ENCODE measurements at places on chromosomes 16 and 17. TPM values are rescaled to one million over a fixed set of nuclear protein-coding genes. Genes with fewer than 3 reads are reported as not detected.

The OTOP2 gene
- not detected for polyA plus RNA-seq

The SKAP1 gene
- not detected for polyA plus RNA-seq

The KCNG4 gene
- polyA plus RNA-seq, result not detected

The HOXB8 gene
- polyA plus RNA-seq, result 1.4 TPM

The CALB2 gene
- 0.58 TPM for polyA plus RNA-seq

The CHST4 gene
- polyA plus RNA-seq, result not detected

The ABCC12 gene
- polyA plus RNA-seq, result not detected

The STAC2 gene
- polyA plus RNA-seq, result 0.01 TPM

DNA sequence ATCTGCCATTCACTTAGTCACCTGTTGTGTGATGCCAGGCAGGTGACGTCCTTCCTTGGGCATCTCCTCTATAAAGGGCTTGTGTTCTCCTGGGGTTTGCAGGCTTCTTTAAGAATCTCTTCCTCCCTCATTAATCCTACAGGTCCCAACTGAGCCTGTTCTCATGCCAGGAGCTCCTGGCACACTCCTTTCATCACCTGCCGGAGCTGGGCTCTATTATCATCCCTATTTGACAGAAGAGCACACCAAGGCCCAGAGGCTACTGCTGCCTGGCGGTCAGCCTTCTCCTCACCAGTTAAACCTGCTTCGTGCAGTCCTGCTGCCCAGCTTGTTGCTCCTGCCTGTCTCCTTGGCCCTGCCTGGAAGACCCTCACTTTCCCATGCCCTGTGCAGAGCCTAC is 51.2 kb downstream of the RAI1 start:
- H3K4me1 ChIP-seq, result peaks cover 12% of the 10 kb centered on the region
- no peak overlapping the region for H3K27ac ChIP-seq
- H3K27me3 ChIP-seq, result no peaks in the 10 kb centered on the region
- no peak for DNase-seq
- no peak overlapping the region for H3K4me3 ChIP-seq

- no peaks in the 10 kb centered on the region for H3K36me3 ChIP-seq
- H3K27me3 ChIP-seq, result no peaks in the 10 kb centered on the region
- H3K4me1 ChIP-seq, result peaks cover 10% of the 10 kb centered on the region
- H3K4me3 ChIP-seq, result no peak overlapping the region
- no peak overlapping the region for H3K27ac ChIP-seq
- DNase-seq, result no peak
These were observed 5.9 kb downstream of the SLC5A11 start for GRCh38 chr16:24851700-24852099.

- H3K27me3 ChIP-seq, result peaks cover 3% of the 10 kb centered on the region
- no peak overlapping the region for H3K27ac ChIP-seq
- peaks cover 4% of the 10 kb centered on the region for H3K4me1 ChIP-seq
These were observed 3.1 kb upstream of the CCDC42 start for GRCh38 chr17:8747742-8748141.

DNA sequence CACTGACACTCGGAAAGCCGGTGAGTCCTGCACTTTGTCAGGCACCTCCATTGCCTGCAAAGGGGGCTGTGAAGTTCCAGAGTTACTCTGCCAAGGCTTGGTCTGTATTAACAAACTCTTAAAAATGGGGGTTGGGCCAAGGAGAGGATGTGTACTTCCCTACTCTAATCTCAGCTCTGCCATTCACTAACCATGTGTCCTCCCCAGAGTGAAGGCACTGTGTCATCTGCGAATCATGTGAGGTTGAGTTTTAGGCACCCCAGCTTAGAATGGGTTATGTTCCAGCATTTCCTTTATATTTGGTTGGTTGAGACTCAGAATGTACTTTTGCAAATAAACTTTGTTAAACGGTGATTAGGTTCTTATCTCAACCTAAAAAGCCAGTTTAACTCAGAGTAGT is 24.9 kb downstream of the ERCC4 start:
- no peak for DNase-seq
- H3K4me3 ChIP-seq, result no peak overlapping the region
- H3K36me3 ChIP-seq, result peaks cover 5% of the 10 kb centered on the region
- no peaks in the 10 kb centered on the region for H3K27me3 ChIP-seq
- no peak overlapping the region for H3K27ac ChIP-seq
- H3K4me1 ChIP-seq, result peaks cover 2% of the 10 kb centered on the region

GRCh38 chr16:47873434-47873833 is 282.4 kb downstream of the ABCC12 start:
- no peak overlapping the region for H3K27ac ChIP-seq
- DNase-seq, result no peak
- no peaks in the 10 kb centered on the region for H3K36me3 ChIP-seq
- no peaks in the 10 kb centered on the region for H3K4me1 ChIP-seq

DNA sequence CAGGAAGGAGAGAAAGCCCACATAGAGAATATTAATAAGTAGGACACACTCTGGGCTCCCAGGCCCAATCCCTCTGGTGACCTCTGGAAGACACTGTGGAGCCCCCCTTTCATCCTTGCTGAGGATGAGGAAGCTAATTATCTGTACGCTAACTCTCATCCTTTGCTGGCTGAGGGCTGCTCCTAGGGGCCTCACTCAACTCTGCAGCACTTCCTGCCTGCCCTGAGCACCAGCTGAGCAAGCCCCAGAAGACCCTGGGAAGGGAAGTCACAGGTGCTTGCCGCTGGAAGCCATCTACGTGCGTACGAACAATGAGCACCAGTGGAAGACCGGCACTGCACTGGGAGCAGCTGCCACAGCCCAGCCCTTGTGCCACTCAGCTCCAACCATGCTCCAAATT is 145.8 kb upstream of the CDH5 start:
- no peaks in the 10 kb centered on the region for H3K27me3 ChIP-seq
- no peak overlapping the region for H3K27ac ChIP-seq
- H3K4me1 ChIP-seq, result no peaks in the 10 kb centered on the region
- no peak overlapping the region for H3K4me3 ChIP-seq
- no peak for DNase-seq
- H3K36me3 ChIP-seq, result no peaks in the 10 kb centered on the region

DNA sequence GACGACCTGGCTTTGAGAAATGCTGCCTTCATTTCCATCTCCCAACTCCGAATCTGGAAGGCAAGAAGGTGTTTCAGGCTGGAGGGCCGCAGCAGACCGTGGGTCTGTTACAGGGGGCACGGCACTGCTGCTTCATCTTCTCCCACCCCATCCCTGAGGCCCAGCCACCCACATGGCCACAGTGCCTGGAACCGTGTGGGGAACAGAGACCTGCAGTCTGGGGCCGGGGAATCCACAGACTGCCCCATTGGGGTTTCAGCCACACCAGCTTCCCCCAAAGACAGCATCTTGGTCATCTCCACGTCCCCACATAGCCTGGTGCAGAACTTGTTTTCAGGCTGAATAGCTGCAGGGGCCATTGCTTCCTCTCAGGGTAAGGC is 74.2 kb downstream of the MRC2 start:
- no peak overlapping the region for H3K4me3 ChIP-seq
- DNase-seq, result no peak
- peaks cover 9% of the 10 kb centered on the region for H3K4me1 ChIP-seq
- no peaks in the 10 kb centered on the region for H3K27me3 ChIP-seq
- no peaks in the 10 kb centered on the region for H3K36me3 ChIP-seq
- no peak overlapping the region for H3K27ac ChIP-seq

DNA sequence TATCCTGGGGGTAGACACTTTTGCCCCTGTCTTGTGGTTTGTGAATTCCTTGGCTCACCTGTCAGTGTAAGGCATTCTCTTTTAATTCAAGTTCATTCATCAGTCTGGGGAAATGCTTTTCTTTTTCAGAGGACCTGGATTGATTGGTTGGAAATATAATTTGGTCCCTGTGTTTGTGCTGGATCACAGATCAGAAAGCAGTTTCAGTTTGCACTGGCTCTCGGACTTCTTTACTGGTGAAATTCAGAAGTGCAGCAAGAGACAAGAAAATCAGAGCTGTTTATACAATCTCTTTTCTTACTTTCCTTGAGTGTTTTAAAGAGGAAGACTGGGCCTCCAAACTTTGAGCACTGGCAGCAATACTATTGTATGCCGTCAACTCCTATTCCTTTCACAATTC is 161.8 kb upstream of the KCNJ16 start:
- peak overlapping the region; percentile 30 for H3K4me3 ChIP-seq
- peak; percentile 8 for DNase-seq
- H3K27me3 ChIP-seq, result no peaks in the 10 kb centered on the region
- peak overlapping the region; percentile 16 for H3K27ac ChIP-seq

- H3K27ac ChIP-seq, result no peak overlapping the region
- no peaks in the 10 kb centered on the region for H3K27me3 ChIP-seq
- peak; percentile 28 for DNase-seq
- peaks cover 2% of the 10 kb centered on the region for H3K4me1 ChIP-seq
- H3K4me3 ChIP-seq, result no peak overlapping the region
These were observed 7.6 kb downstream of the CAMKK1 start for GRCh38 chr17:3885271-3885670.

DNA sequence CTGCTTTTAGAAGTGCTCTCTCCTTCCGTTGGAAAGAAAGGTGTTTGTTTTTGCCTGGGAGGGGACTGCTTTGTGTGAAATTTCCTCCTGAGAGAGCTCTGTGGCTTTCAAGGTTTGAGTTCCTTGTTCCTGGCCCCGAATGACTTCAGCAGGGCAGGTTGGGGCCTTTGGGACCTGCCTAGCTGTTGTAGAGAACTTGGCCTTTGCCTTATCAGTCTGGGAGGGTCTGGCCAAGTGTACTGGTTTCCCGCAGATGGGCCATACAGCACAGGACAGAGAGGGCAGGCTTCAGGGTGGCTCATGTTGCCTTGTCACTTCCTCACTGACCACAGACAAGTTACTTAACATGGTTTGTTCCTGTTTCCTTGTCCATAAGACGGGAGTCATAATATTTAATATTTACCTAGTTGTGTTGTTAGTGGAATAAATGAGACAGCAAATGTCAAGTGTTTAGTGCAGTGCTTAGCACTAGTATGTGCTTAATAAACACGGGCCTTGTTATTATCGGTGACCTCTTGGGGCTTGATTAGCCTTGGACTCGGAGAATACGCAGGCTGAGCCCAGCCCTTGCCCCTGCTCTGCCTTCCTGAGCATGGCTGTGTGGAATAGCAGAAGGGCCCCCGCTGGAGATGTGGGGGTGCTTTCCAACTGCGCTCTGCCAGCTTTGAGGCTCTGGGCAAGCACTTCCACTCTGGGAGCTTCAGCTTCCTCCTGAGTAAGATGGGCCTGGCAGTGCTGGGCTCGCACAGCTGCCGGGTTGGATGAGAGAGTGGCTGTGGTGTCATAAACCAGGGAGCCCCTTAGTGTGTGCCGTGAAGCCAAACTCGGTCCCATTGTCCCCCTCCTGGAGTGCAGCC is 6.6 kb downstream of the PRSS8 start:
- H3K27ac ChIP-seq, result no peak overlapping the region
- DNase-seq, result no peak
- H3K36me3 ChIP-seq, result peaks cover 5% of the 10 kb centered on the region
- no peak overlapping the region for H3K4me3 ChIP-seq
- no peaks in the 10 kb centered on the region for H3K27me3 ChIP-seq
- no peaks in the 10 kb centered on the region for H3K4me1 ChIP-seq

GRCh38 chr17:63497708-63498483 is 21.0 kb downstream of the ACE start:
- no peaks in the 10 kb centered on the region for H3K36me3 ChIP-seq
- H3K4me3 ChIP-seq, result no peak overlapping the region
- DNase-seq, result no peak
- H3K4me1 ChIP-seq, result peaks cover 6% of the 10 kb centered on the region
- H3K27ac ChIP-seq, result no peak overlapping the region

- H3K4me3 ChIP-seq, result no peak overlapping the region
- no peaks in the 10 kb centered on the region for H3K27me3 ChIP-seq
- no peak for DNase-seq
- H3K27ac ChIP-seq, result no peak overlapping the region
- peaks cover 13% of the 10 kb centered on the region for H3K4me1 ChIP-seq
- peaks cover 46% of the 10 kb centered on the region for H3K36me3 ChIP-seq
These were observed 2.6 kb upstream of the TMEM88 start for GRCh38 chr17:7852262-7852670.

Measured in fibroblast of lung (primary cell).